AG08396 (cell line): ENCODE measurements at places on chromosomes 1 and 21.

GRCh38 chr1:181062836-181063428, 25.6 kb upstream of the IER5 start:
- DNase-seq, result no peak

GRCh38 chr1:10431070-10431730, 967 bp downstream of the CENPS start:
- peak; percentile 41 for DNase-seq

- no peak for DNase-seq
Observed at GRCh38 chr21:16583556-16583955, 853.8 kb downstream of the USP25 start.

DNA sequence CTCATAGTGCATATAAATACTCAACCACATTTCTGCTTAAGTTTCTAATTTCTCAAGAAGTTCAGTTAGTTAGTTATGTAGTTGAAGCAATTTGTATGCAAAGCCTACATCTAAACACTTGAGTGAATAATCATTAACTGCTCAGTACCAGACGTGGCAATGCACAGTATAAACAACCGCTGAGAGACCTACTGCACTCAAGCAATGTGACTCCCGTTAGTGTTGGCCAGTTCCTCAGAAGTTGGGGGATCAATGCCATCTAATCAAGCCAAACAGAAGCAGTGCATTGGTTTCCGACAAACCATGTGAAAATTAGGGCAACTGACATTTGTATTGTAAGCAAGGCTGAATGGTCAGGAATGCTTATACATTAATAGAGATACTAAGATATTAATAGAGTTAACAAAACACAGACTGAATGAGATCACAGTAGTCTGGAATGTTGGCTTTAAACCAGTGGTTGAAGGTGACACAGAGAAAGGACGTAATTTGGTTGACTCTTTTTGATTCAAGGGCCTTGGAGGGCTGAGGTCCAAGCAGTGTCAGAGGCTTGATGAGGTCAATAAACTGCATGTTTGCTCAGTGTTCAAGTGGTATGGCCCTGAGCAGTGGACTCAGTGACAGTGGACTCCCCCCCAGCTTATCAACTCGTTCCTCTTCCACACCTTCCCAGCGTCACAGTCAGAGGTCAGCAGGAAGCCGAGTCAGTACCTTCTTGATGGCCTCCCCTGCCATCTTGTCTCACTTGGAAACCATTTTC, 255.5 kb downstream of the CTH start:
- no peak for DNase-seq

- no peak for DNase-seq
Observed at GRCh38 chr1:54619749-54620148, 3.6 kb downstream of the FAM151A start.

- no peak for DNase-seq
Observed at GRCh38 chr1:11227106-11228077, 35.0 kb downstream of the MTOR start.

GRCh38 chr1:84436876-84437655, 38.8 kb downstream of the DNASE2B start:
- no peak for DNase-seq

DNA sequence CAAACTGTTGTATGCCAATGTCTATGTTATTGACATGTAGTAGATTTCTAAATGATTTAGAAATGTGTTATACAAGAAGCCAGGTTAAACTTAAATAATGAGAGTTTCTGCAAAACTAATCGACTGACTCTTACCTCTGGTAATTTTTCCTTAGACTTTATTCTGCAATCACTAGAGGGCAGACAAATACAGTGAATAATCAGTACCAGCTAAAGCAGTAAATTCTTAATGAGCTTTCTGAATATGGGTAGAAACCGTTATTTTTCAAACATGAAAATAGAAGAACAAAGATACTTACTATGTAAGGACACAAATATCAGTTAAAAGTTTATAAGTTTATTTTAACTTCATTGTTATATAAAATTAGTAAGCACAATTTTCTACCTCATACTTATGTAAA, 97.9 kb upstream of the RGS1 start:
- peak; percentile 33 for DNase-seq

- DNase-seq, result peak; percentile 82
Observed at GRCh38 chr1:224497714-224498573, 63.3 kb upstream of the WDR26 start.

DNA sequence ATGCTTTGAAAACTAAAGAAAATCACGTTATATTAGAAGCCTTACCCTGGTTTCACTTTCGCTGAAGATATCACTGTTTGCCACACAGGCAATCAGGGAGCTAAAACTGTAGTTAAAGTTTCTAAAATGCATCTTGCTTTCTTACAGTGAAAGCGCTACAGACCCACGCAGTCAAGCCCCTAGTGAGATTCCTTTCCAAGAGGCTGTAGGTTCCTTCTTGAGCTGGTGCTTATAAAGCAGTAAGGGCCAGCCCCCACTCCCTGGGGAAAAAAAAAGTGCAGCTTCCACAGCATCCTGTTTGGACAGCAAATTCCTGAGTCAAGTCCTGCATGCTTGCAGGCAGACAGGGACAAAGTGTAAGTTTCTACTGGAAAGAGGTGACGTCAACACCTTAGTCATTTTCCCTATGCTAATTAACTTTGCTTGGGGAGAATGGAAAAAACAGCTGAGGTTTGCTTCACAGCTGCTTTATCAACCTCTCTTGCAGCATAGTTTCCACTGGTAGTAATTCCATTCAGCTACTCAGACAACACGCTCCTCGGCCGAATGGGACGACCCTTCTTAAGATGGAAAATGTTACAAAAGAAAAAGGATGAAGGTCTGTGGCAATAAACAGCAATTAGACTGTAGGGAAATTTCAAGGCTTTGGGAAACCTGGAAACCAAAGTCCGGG, 14.7 kb upstream of the KCNE1 start:
- peak; percentile 92 for DNase-seq

GRCh38 chr1:27416387-27417111, 24.1 kb downstream of the GPR3 start:
- DNase-seq, result peak; percentile 50

DNA sequence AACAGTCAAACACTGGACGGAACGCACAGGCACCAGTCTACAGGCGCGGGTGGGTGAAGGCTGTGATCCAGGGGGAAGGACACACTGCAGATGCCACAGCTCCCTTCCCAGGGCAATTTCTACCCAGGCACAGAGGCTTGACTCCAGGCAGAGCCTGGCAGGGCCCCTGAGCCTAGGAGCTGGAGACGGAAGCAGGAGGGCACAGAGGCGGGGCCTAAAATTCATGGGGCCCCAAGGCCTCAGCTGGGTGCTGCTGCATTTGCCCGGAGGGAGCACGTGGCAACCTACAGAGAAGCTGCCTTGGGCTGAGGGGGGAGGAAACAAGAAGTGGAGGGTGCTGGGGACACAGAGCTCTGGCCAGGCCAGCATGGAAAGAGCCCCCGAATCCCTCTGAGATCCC, 41.2 kb downstream of the UBE2G2 start:
- DNase-seq, result no peak

DNA sequence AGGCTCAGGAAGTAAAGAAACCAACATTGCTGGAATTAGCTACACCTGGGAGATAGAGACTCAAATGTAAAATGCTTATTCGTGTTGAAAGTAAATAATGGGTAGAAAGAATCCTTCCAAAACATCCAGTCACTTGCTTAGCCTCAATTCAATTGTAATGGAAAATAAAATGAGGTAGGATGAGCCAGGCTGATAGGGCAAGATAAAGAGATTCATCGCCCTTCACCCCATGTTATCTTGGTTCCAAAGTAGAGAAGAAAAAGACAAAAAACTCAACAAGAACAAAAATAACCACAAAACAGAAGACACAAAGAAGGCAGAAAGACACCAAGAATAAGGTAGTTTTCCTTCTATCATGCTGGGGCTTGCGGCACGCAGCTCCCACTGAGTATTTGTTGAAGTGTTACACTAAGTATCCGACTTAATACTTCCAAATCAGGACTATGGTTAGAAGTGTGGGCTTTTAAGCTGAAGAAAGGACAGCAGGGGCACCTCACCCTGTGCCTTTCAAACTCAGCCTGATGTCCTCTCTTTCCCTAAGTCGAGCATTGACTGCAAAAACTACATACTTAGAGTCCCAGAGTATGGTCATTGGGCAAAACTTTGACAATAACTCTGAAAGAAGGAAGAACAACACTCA, 202.1 kb downstream of the VAV3 start:
- no peak for DNase-seq

- no peak for DNase-seq
Observed at GRCh38 chr1:180312926-180313325, 82.9 kb downstream of the LHX4 start.

- DNase-seq, result no peak
Observed at GRCh38 chr1:246193537-246193936, 313.5 kb downstream of the SMYD3 start.

DNA sequence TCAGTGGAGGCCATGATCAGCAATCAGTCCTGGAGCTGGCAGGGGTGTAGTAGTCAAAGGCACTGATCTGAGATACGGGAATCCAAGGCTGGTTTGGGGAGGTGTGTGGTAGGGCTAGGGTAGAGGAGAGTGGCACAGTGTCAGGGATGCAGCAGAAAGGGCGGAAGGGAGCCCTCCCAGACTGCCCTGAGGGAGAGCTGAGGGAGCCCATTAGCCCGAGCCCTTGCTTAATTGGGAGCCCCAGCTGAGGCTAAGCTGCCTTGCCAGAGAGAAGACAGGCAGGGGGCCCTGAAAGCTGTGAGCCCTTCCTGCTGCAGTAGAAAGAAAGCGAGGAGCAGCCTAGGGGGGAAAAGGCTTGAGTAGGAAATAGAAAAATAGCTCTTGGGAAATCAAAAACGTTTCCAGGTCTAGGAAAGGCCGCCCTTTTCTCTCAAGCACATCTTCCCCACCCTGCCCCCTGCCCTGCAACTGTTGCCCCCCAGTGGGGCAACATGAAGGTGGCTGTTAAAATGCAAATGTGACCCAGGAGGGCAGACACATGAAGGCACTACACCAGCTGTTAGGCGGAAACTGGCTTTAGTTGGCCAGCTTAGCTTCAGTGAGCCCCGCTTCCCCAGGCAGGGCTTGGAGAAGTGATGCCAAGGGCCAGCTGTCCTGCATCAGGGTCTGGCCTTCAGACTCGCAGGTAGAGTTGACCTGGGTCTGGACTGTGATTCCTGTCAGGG, 106.2 kb downstream of the UCK2 start:
- DNase-seq, result no peak

GRCh38 chr1:240247899-240248298, 156.2 kb downstream of the FMN2 start:
- no peak for DNase-seq

DNA sequence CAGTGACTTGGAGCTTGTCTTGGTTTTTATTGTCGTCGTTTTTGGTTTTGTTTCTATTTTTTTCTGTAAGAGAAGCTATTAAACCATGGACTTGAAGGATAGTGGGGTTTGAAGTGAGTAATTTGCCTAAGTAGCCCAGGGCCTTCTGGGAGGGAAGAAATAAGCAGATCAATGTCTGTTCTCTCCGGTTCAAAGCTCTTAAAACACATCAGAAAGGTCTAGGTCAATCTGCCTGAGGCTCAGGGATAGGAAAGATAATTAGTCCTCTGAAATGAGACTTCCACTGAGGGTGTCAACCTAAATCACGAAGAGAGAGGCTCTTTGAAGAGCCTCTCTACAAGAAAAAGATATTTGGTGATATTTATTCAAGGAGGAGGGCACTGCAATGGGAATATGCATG, 178.0 kb downstream of the MATN1 start:
- no peak for DNase-seq

DNA sequence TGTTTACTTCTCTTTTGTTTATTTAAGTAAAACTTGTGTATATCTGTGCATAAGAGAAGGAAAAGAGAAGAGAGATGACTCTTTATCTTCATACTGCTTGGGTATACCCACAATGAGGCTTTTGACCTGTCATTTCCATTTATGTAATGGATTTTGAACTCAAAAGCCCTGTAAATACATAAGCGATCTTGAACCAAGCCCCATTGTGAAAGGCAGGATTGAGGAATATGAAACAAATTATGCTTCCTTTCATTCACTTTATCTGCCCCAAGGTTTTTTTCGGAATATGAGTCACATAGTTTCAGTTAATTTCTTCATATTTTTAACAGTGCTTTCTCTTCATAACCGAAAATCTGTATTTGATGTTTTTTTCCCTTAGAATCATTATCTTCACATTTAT, 21.4 kb downstream of the CNST start:
- DNase-seq, result no peak

DNA sequence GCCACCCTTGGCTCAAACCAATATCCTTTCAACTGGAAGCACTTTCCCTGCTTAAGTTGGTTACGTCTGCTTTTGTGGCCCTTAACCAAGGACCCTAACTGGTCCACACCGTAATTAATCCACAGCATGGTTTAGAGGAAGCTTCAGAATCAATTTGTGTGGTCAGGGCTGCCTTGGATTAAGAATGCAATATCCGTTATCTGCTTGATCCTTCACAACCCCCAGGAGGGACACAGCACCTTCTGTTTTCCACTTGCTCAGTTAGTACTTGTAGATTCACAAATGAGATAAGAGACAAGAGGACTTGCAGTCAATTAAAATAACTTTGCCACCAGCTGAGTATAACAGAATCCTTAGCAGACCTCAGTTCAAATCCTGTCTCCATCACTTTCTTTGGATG, 56.9 kb upstream of the LRP8 start:
- no peak for DNase-seq

DNA sequence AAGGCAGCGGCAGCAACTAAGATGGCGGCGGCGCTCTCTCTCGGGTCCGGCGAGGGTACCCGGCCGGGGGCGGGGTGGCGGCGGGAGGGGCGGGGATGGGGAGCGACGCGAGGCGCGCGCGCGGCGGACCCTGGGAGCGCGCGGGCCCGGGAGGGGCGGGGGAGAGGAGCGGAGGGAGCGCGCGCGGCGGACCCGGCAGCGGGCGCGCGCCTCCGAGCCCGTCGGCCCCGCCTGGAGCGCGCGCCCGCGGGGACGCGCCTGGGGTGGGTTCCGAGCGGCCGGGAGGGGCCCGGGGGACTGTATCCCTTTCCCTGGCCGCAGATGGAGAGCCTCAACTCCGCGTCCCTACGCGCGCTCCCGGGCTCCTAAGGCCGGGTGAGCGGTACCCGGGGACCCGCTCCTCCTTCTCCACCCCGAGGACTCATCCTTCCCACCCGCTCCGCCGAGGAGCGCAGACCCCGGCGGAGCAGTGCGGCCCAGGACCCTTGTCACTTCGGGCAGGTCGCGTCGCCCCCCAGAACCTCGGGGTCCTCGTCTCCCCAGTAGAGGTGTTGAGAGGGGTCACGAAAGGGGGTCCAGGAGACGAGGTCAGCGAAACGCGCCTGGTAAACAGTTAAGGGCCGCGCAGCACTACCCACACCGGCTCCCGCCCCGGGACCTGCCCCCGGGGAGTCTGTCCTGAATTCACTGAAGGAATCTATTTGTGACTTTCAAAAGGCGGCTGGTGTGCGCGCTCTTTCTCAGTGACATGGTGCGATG, at the start of gene CLSTN1:
CLSTN1 (minus strand) TSS at position 23 of the 759 bp plus-strand sequence. CDS start 232 bp downstream, outside the sequence.
- DNase-seq, result peak; percentile 97

GRCh38 chr1:110957798-110958197, 5.9 kb downstream of the LRIF1 start:
- DNase-seq, result no peak

GRCh38 chr1:165174491-165174890, 182.0 kb downstream of the LMX1A start:
- no peak for DNase-seq
